ENCODE measurements at places on chromosomes 6 and 20.

GRCh38 chr6:36912030-36912454 is 26.3 kb downstream of the C6orf89 start:
- DNase-seq = no peak

DNA sequence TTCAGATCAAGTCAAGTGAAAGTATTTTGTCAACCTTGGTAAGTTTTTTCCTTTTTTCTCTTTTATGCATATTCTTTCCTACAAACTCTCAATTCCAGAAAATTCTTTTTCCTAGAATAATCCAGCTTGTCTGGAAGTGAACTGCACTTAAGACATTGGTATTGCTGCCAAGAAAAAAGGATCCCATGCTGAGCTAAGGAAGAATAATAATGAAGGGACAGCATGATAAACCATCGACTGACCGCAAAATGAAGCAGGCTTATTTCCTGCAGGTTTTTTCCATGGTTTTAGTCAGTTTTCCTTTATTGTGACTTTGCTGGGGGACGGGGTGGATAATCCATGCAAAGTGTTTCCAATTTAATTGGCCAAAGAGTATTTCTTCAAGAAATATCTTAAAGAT is 857.6 kb upstream of the SLC35B3 start:
- no peak for DNase-seq

- peak; percentile 68 for DNase-seq
Observed at GRCh38 chr6:95577304-95578105, at the start of gene MANEA. TSS of gene MANEA (plus strand) at chr6:95577535. CDS start at chr6:95586440, 8,905 bp downstream.

DNA sequence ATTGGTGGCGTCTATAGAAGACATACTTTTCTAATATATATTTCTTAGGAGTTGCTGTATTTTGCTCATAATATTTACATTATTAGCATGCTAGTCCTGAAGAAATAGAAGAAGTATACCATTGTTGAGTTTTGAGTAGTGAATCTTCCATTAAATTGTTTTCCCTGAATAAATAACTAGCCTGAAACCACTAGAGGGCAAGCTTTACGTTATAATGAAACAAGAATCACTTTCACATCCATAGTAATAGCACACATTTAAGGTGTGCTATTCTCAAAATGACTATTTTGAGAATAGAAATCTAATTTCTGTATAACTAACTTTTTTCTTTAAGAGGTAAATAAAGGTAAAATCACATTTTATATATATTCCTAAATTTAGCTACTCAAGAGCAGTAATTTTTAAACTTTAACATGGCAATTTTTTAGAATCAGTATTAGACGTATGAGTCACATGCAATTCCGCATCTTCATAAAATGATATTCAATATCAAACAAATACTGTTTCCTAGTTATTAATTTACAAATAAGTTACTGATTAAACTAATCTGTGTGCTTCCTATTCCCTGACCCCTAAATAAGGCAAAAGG is 213.2 kb upstream of the MANEA start:
- no peak for DNase-seq

- DNase-seq = no peak
Observed at GRCh38 chr20:10093087-10093591, 58.4 kb downstream of the ANKEF1 start.

DNA sequence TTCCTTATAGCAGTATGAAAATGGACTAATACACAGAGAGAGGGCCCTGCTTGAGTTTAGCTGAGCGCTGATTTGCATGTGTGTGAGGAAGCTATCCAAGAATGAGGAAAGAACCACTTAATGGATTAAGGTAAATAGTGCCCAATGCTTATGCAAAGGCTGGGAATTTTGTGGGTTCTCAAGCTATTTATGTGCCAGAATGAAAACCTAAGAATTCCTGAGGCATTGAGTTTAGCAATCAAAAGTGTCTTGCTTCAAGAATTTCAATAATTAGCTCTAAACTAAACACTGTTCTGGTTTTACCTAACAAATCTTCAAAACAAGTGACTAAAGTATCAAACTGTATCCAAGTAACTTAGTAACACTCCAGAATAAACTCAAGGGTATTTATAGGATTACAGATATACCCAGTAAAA is 7.0 kb upstream of the OR14J1 start:
- no peak for DNase-seq

- no peak for DNase-seq
Observed at GRCh38 chr6:127855542-127856159, 45.2 kb downstream of the THEMIS start.

- DNase-seq = no peak
Observed at GRCh38 chr6:104885518-104886043, 25.9 kb upstream of the HACE1 start.

GRCh38 chr6:31495580-31495979 is 2.4 kb upstream of the MICB start:
- DNase-seq = no peak
